ENCODE measurements at places on chromosomes 11 and 22.

DNA sequence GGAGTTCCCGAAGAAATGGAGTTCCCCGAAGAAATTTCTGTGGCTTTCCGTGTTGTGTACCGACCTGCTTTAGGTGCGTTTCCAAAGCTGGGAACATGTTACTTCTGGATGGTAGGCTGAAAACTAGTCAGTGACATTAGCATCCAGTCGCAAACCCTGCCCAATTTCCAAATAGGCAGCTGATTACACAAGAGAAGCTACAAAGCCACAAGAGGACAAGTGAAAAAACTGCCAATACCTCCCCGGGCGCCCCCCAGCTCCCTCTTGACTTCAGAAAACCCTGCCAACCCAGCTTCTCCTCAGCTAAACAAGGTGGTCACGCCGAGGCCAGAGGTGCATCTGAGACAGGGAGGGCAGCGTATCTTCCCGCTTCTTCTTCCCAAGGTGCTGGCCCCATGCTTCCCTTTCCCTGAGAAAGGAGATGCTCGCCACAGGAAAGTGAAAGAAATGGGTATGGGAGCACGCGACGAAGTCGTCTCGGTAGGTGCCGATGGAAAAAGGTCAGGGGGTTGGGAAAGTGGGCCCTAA lies 551 bp downstream of the AGBL2 start:
- no peak for DNase-seq

DNA sequence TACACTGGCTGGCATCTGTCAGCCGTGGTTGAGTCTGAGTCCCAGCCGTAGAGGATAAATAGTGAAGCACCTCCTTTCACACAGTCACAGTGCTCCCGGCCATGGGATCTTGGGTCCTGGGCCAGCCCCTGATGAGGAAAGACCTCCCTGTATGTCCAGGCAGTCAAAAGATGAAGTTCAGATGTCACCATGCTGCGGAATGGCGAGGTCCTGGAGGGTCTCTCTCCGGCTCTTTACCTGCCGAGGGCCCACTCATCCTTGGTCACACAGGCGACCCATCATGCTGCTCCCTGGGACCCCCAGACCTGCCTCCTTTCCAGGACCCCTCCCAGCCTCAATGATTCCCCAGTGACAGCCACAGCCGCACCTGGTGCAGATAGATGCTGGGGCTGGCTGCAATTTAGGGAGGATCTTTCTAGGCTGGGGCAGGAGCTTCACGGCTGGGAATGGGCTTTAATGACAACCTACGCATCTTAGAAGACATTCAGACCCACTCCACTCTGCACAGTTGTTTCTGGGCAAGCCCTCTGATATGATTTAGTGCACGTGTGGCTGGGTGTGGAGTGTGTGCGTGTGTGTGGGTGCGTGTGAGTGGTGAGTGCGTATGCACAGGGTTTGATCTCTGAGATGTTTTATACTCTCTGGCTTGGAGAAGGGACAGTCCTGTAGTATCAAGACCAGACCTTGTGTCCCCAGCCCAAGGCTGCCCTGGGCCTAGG lies 79.7 kb downstream of the FBLN1 start:
- DNase-seq = no peak

- no peak for DNase-seq
Observed at GRCh38 chr11:64742889-64743590, 902 bp downstream of the RASGRP2 start.

DNA sequence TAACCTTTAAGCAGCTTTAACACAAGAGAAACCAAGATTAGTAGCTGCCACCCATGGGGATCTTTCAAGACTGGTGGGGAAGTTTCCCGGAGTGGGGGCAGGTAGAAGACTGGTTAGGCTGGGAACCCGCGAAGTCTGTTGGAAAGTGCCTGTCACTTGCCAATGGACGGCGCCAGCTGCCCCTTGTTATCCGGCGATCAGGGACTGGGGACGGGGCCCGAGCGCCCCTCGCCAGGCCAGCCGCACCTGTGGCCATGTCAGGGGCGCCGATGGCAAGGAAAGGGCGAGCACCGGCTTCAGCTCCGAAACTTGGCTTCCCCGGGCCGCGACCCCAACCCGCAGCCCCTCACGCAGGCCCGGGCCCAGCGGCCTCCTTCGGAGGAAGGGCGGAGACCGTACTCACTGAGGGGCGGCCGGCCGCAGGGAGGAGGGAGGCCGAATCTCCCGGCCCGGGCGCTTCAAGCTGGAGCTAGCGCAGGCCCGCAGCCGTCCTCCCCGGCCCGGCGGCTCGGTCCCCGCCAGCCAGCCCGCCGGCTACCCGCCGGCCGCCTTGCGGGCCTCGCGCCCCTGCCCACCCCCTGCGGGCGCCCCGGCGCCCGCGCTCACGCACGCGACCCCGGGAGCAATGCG lies 539 bp downstream of the EIF4ENIF1 start:
- DNase-seq = no peak

DNA sequence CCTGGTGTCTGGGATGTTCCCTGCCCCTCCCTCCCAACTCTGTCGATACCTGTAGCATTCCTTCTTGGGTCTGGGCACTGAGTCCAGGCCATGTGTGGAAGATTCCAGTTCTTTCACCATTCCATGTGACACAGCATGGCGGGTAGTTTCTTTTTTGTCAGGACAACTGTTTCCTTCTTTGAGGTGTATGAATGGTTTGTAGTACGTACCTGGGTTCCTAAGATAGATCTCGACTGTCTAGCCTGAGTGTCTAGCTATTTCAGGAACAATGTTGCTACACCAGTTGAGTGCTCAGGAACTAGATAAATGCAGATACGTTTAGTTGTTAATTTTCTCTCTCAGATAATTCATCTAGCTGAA lies 43.3 kb downstream of the TNRC6B start:
- no peak for DNase-seq

- DNase-seq = no peak
Observed at GRCh38 chr11:112922606-112923005, 38.6 kb upstream of the NCAM1 start.

GRCh38 chr11:125156346-125157117 lies 8.0 kb upstream of the PKNOX2 start:
- no peak for DNase-seq

DNA sequence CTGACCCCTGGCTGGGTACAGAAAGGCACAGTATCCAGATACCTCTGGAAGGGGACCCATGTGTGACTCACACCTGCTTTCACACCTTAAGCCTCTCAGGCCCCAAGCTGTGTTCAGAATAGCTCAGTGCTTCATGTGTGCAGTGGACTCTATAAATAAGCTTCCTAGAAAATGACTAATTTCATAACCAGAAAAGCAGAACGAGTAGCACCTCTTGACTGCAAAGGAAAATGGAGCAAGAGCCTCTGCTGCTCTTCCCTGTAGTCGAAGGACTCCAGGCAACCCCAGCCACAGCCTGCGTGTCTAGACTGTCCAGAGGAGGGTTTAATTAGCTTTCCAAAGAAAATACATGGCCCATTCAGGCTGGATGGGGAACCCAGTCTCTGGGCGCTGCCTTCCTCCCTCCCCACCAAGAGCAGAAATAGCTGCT lies 23.1 kb downstream of the PTPN5 start:
- DNase-seq = no peak

DNA sequence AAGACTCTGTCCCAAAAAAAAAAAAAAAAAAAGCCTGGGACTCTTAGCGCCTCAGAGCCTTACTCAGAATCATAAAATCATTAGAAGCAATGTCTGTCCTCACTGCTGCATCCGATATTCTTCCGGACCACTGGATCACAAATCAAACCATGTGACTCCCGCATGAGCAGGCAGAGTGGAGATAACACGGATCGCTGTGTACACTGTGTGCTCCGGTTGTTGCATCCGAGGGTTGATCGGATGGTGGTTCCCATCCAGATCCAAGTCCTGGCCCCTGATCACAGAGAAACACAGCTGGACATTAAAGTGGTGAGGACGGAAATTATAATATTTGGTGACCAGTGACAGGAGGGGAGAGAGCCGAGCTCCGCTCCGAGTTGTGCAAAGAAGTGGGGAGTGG lies 9.7 kb upstream of the TXNRD2 start:
- no peak for DNase-seq

DNA sequence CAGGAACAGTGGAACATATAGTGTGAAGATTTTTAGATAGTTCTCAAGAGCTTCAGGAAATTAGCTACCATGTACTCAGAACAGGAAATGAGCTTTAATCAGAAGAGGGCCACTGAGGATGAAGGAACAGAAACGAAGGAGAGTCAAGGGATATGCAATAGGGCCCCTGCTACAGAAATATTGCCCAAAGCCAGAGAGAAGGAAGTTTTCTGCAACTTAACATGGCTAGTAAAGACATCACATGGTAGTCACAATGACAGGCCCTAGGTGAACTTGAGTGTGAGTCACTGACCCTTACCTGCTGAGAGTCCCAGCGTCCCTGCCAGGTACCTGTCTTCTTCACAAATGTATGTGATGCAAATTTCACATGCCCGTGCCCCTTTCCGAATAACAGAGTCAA lies 25.2 kb upstream of the CARD16 start:
- no peak for DNase-seq

DNA sequence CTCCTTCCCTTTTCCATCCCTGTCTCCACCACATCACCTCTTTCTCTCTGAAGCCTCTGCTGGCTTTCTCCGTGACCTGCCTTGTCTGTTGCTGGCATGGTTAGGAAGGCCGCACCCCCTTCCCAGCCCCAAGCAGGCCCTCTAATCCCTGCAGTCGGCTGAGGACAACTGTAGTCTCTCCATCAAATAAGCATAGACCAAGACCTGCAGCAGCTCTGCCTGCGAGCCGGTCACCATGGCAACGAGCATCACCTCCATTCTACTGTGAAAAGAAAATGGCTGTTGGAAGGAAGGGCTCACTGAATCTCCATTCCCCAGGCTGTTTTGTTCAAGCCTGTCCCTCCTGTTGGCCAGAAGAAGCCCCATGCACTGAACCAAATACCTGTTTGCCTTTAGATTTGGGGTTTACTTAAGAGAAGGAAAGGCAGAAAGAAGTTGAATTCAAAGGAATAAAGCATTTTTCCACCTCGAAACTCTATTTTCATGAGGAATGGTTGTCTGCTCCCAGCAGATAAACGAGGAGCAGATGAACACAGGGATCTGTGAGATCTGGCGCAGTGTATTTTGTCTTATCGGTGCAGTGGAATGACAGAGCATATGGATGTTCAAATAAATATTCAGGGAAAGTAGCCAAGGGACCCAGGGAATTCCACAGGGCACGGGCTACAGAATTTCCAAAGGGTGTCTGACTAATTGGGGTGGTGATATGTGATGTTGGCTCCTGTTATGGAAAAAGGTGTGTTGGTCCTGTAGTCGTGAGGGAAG lies 113.1 kb upstream of the TTC12 start:
- DNase-seq = no peak

DNA sequence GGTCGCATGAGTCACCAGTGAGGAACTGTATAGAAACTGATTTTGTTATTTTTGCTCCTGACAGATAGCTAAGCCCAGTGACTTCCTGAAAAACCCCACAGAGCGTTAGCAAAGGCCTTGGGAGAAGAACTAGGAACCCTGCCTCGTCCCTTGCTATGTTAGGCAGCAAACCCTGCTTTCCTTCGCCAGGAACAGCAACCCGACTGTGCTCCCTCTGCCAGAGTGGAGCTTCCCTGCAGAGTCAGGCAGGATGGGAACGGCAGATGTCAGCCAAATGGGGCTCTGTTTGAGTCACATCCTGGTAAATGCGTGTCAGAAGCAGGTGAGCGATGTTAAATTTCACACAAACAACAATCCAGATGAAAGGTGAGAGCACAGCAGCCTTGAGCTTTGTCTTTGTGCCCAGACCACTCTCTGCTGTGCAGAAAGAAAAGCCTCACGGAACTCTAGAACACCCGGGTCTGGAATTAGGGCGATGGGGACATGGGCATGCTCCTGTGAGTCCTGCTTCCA lies 186.6 kb downstream of the ADAMTS15 start:
- DNase-seq = no peak

- no peak for DNase-seq
Observed at GRCh38 chr11:72524711-72525110, 90.4 kb upstream of the CLPB start.

GRCh38 chr11:102325088-102325487 lies 7.8 kb downstream of the BIRC3 start:
- DNase-seq = no peak

DNA sequence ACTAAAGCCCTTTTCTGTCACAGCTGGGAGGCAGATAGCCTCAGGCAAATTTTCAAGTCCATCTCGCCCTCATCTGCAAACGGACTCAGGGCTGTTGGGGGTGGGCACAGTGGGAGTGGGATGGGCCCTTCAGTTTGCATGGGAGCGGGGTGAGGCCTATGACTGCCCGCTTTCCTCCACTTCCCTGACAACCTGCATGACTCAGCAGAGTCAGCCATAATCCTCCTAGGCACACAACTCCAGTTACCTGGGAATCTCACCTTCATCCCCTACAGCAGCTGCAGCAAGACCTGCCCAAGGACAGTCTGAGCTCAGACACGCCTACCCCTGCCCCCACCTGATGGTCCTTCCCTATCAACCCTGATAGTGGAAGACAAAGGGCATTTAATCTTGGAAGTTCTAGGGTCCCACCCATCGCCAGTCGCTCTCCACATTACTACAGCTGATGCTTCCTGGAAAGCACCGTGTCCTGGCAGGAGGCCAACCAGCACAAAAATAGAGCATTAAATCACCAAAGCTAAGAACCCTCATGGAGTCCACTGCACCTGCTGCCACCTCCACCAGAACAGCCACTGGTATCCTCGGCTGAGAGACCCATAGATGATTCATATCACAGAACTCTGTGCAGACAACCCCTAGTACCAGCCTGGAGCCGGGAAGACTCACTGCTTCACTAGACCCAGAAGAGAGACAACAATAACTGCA lies 319.3 kb downstream of the DCDC1 start:
- no peak for DNase-seq

DNA sequence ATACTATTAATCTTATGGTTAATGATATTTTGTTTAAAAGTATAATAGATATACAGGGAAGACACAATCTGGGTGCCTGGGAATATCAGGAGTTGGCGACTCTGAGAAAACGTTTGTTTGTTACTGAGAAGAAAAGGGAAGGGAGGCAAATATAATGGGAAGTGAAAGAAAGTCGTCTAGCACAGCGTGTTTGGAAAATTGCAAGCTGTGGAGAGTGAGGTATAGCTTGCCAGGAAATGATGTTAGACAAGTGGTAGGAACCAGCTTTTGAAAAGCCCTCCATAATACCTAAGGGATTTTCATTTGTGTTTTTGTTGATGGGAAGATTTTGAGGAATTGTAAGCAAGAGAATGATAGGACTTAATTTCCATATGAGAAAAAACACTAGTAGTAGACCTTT lies 322.2 kb downstream of the LUZP2 start:
- no peak for DNase-seq

DNA sequence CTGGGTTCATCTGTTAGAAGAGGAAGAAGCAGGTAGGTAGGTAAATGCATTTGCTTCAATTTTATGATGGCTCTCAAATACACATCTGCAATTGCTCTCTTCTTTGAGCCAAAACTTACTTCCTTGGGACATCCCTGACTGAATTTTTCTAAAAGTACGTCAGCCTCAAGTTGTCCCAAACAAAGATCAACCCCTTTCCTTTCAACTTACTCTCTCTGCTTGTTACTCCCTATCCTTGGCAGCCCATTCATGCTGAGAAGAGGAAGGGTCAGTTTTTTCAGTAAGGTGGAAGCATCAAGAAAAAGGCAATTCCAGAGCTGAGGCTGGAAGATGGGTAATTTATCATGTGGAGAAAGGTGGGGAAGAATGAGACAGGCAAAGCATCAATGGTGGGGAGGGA lies 111.2 kb downstream of the LRRC32 start:
- no peak for DNase-seq
